Substantia nigra (tissue), 51 donors: ENCODE measurements at places on chromosomes 11 and 22.

DNA sequence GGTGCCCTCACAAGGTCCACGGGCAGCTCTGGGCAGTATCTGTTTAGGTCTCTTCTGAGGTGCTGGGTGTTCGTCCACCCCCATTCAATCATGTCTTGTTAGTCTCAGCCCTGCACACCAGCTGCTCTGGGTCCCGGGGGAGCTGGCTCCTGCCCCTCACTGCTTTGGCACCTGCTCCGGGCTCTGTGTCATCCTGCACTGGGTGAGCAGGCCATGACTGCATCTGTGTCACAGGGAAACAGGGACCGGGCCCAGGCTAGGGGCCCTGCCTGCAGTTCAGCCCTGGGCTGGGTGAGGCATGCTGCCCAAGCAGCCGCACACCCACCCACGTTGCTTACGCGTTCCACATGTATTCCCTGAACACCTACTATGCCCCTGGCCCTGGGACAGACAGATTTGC, 43.9 kb downstream of the ELFN2 start:
- no peak for DNase-seq

DNA sequence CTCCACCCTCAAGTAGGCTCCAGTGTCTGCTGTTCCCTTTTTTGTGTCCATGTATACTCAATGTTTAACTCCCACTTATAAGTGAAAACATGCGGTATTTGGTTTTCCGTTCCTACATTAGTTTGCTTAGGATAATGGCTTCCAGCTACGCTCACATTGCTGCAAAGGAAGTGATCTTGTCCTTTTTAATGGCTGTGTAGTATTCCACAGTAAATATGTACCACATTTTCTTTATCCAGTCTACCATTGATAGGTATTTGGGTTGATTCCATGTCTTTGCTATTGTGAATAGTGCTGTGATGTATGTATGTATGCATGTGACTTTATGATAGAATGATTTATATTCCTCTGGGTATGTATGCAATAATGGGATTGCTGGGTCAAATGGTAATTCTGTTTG, 144.6 kb downstream of the BRD1 start:
- no peak for DNase-seq

DNA sequence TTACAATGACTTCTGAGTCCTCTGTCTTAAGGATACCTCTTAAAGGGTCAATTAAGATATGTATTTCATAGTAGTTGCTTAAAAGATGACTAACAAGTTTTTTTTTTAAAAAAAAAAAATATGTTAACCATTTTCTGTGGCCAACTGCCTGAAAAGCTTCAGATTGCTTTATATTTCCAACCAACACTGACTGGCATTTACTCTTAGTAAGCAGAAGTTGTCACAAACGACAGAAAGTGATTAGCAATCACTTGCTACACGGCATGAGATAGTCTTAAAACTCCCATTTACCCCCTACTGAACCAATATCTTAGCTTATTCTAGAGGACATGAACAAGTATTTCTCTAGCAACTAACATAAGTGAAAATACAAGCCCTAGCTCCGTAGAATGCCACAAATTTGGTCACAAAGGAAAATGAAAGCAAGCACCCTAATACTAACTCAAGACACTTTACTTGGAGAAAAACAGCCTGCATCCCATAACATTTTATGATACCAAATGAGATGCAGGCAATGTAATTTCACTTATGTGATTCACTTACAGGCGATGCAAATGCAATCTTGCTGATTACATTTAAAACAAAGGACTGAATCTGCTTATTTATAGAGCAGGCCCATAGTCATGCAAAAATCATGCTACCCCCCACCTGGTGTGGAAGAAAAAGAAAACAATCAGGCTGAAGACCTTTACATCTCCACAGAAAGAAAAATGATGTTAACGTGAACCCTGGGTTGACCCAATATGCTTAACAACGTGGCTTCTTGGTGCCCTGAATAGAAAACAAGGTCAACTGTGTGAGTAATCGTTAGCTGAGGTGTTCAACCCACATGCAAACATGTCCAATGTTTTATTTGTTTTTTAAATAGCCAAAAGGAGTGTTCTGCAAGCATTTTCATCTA, 25.7 kb downstream of the MPPED2 start:
- DNase-seq: no peak

- no peak for DNase-seq
These were observed 38.1 kb upstream of the PCF11 start for GRCh38 chr11:83118814-83119213.

DNA sequence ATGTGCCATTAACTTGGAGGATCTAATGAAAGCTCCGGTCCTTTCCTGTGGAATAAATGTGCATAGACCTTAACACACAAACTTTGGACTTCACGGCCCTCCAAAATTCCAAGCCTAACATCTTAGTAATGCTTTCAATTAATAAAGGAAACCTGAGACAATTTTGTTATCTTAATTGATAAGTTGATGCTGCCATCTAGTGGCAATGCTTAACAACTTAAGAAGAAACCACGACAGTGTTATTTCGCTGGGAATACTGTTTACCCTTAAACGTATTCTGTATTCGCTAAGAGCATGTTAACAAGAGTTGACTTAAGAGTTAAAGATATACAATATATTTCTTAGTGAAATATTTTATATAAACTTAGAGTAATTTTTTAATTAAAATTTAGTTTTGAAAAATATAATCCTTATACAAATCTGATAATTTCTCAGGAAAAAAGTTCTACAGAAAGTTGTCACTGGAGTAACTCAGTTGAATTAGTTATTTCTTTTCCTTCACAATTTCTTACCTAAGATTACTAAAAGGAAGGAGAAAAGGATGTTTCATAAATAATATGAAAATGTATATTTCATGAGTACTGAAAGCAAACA, 35.0 kb upstream of the OR9G4 start:
- no peak for DNase-seq

- peak; percentile 47 for DNase-seq
These were observed 16.0 kb downstream of the USP47 start for GRCh38 chr11:11857769-11858168.

DNA sequence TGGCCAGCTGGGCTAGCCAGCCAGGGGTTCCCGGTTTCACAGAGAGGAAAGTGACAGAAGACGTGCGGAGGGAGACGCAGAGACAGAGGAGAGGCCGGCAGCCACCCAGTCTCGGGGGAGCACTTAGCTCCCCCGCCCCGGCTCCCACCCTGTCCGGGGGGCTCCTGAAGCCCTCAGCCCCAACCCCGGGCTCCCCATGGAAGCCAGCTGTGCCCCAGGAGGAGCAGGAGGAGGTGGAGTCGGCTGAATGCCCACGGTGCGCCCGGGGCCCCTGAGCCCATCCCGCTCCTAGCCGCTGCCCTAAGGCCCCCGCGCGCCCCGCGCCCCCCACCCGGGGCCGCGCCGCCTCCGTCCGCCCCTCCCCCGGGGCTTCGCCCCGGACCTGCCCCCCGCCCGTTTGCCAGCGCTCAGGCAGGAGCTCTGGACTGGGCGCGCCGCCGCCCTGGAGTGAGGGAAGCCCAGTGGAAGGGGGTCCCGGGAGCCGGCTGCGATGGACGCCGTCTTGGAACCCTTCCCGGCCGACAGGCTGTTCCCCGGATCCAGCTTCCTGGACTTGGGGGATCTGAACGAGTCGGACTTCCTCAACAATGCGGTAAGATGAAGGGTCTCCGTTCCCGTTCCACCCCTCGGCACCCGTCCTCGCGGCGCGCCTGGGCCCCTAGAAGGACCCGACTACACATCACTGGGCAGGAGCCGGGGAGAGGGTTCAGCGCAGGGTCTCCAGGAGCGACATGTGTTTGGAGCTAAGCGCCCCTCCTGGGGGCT, at the start of gene CREB3L1:
CREB3L1 (plus strand) TSS at position 41 of the 765 bp plus-strand sequence; CDS start at position 491, 450 bp downstream.
- no peak for DNase-seq

GRCh38 chr11:134358856-134359490, 27.2 kb downstream of the GLB1L2 start:
- DNase-seq: no peak

DNA sequence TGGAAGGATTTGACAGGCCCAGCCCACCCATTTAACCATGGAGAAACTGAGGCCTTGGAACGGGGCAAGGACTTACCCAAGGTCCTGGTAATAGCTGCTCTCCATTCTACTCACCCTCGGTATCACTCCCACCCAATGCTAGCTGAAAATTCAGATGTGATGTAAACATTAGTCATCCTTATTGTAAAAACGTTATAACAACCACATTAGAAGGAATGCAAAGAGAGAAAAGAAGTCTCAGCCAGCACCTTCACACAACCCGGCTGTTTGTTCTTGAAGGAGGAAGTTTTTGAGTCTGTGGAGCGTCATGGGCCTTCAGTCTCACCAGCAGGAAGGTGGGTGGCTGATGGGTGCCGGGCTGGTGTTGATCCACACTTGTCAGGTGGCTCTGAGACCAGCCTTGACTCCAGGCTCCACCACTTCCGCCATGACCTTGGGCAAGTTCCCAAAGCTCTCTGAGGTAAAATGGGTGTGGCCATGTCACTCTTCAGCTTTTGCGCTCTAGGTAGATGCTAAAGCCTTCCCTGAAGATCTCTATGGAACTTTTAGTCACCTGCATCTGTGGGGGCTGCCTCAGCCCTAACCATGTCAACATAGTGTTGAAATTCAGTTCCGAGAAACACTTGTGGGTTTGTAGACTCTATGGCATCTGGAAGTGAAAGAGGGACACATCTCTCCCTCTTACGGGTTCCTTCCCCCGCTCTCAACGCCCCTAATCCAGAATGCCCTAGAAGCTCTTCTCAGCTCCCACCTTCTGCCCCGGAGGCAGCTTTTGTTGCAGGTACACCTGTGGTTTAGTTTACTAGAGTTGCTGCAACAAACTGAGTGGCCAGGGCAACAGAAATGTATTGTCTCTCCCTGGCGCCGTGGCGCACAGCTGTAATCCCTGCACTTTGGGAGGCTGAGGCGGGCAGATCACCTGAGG, 14.8 kb downstream of the CD6 start:
- no peak for DNase-seq

DNA sequence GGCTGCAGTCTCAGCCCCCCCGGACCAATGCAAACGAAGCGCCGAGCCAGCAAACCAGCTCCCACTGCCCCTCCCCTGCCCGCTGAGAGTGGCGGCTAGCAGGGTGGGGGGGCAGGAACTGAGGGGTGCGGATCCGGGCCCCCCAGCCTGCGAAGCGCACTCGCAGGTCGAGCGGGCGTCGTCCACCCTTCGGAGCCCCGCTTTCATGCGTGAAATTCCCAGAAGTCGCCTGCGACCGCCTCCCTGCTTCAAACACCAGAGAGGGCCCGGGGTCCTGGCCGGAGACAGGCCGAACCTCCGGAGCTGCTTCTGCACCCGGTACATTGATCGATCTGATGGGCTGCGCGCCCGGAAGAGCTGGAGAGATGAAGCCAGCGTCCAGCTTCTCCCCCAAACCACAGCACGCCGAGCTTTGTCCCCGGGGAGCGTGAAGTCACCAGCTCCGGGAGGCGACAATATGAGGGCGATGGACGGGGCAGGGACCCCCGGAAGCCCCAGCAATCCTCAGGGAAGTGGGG, 646 bp upstream of the PATZ1 start:
- peak; percentile 53 for DNase-seq

DNA sequence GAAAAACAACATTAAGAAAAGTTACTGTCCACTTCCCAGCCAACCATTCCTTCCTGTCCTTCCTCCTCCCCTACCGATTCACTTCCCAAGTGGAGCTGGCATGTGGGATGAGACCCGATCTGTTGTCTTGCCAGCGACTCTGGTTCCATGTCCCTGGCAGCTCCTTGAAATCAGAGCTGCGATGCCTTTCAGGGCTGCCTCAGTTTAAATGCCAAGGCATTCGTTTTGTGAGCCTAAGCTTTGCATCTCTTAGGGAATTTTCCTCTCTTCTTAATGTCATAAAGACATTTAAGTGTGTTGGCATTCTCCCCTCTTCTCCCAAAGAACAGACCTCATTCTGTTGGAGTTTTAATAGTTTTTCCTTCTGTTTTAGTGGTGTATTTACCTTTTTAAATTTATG, 98.4 kb downstream of the EXT2 start:
- no peak for DNase-seq

DNA sequence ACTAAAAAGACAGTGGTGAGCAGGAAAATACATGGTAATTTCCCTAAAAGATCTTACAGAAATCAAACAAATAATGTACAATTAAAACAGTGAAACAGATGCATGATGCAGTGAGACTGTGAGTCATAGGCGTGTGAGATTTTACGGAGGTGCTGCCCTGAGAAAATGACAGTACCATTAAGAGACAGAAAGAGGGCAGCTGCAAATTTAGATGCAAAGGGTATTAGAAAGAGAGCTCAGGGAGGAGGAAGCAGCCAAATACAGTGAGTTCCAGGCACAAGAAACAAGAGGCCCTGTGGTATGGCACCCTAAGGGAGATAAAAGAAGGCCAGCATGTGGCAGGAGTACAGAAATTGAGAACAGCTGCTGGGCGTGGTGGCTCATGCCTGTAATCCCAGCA, 88.5 kb upstream of the FIBIN start:
- DNase-seq: no peak

GRCh38 chr11:107430525-107430924, 27.1 kb downstream of the CWF19L2 start:
- no peak for DNase-seq

GRCh38 chr11:76803811-76804600, 20.9 kb downstream of the TSKU start:
- no peak for DNase-seq

DNA sequence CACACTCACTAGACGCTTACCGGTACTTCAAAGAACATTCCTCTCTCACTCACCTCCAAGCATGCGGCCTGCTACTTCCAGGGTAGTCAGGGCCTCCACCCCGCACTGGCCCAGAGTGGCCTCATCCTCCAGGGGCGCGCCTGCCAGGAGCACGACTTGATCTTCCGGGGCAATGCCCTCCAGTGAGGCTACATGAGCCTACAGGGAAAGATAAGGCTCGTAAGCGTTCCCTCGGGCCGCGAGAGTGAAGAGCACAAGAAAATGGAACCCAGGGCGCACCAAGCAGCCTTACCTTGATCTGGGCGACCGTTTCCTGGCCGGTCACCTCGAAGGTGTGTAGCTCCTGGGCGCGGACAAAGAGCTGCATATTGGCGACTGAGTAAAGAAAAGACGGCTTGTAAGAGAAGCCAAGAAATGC, 478 bp downstream of the FAU start:
- DNase-seq: no peak

- no peak for DNase-seq
These were observed 8.5 kb downstream of the LGALS2 start for GRCh38 chr22:37571258-37571991.

- DNase-seq: no peak
These were observed 937.1 kb downstream of the OPCML start for GRCh38 chr11:132595246-132595645.

- no peak for DNase-seq
These were observed 111.4 kb upstream of the PITPNB start for GRCh38 chr22:28030473-28030872.

- no peak for DNase-seq
These were observed 6.2 kb upstream of the PIM3 start for GRCh38 chr22:49954354-49954753.
